ENCODE measurements at places on chromosomes 6 and 20.

DNA sequence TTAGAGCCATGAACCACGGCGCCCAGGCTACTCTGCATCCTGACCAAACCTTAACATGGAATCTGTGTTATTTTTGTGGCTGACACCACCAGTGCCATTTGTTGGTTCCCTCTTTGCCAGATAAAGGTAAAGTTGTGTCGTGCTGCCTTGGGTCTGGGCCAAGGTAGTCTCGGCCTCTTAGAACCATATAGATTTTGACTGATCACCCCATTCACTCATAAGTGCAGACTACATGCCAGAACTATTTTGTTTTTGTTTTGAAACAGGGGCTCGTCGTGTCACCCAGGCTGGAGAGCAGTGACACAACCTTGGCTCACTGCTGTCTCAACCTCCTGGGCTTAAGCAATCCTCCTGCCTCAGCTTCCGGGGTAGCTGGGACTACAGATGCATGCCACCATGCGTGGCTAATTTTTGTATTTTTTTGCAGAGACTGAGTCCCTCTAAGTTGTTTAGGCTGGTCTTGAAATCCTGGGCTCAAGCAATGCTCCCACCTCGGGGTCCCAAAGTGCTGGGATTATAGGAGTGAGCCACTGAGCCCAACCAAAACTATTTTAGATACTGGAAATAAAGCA, 19.2 kb upstream of the RIPOR3 start:
- DNase-seq: no peak

- no peak for DNase-seq
Observed at GRCh38 chr6:40359808-40360207, 227.4 kb downstream of the LRFN2 start.

- no peak for DNase-seq
Observed at GRCh38 chr6:121491576-121491975, 56.1 kb downstream of the GJA1 start.

DNA sequence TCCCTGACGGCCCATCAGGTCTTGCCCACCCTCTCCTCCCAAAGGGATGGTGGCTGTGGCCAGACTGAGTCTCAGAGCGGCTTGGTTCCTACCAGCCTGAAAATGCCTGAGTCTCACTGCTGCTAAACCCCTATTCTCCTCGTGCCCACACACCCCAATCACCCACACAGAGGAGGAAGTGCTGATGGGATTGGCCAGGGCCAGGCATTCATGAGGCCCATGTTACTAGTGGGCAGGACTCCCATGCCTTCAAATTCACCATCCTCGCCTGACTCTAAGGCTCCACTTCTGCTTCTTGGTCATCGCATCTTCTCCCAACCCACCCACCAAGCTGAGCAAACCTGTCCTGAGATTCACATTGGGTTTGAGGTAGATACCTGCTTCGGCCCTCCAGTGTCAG, 80.1 kb upstream of the CST7 start:
- DNase-seq: no peak

GRCh38 chr6:160069459-160069858, 52.2 kb upstream of the SLC22A1 start:
- DNase-seq: no peak

- DNase-seq: no peak
Observed at GRCh38 chr20:64151633-64152530, 12.4 kb upstream of the MYT1 start.

DNA sequence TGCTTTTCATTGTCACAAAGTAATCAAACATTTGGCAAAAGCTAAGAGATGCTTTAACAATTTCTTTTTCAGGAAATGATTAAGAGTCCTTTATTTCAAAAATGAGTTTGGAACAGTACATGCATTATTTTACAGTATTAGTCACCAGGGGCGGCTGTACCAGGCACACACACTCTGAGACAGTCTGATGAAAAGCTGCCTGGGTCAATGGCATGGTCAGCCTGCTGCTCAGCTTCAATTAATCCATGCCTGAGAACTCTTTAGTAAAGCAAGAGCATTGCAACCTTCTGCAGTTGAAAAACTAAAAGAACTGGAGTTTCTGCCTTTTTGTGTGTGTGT, 105.5 kb downstream of the TULP4 start:
- DNase-seq: peak; percentile 45

GRCh38 chr6:37435816-37436215, 2.8 kb downstream of the CMTR1 start:
- no peak for DNase-seq

DNA sequence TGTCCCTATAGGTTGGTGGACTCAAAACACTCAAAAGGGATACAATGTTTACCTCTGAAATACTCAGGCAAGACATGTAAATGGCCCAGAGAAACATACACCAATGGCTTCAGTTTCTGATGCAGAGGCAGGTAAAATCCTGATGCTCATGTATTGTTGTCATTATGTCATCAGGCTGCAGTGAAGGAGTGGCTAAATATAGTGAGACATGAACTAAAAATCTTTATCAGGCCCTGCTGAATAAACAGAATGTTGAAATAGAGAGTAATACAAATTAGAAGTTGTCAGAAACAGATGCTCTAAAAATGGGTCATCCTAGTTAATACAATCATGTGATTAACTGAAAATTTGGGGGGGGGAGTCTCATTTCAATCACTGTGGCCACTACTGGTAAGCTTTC, 20.4 kb downstream of the PTPRK start:
- DNase-seq: peak; percentile 11

DNA sequence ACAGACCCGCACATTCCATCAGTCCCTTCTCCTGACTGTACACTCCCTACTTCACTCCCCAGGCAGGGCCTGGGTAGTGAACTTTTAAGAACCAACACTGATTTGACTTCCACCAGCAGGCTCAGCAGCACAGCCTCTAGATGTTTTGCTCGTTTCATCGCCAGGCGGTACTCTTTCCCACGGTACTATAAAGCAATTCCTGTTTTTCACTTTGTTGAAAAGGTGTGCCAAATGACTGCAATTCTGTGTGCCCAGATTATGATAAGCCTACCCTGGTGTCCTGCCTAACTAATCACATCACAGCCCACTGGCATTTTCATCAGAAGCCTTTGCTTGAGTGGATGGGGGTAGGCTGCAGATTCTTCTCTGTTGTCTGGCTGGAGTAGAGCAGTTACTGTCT, 12.9 kb upstream of the WTAP start:
- DNase-seq: no peak

DNA sequence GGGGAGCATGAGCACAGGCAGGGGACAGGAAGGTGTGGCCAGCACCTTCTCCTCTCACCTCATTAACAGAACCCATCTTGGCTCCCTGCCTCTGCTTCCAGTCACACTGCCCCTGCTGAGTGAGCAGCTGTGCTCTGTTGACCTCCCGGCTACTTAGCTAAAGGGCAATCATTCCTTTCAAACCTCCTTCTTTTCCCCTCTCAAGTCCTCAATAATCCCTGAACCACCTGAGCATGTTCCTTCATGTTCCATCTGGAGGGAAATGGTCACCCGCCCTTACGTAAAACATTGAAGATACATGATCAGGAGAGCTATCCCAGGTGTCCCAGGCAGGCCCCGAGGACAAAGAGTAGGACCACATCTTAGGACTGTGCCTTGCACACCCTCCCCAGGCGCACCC, 21.7 kb upstream of the MRPS10 start:
- DNase-seq: no peak

DNA sequence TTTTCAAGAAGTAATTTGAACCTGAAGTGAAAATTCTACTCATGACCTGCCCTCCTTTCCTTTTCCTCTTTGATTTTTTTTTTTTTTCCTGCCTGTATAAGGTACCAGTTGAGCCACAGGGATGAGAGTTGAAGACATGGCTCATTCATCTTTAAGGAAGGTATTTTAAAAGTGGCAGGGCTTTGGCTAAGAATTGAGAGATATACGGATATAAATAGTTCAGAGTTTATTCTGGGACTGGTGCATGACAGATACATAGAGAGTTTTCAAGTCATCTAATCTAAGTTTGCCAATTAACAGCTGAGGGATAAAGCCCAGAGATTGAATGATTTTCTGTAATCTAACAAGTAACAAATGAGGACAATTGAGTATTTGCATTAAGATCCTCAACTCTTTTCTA, 69.8 kb downstream of the BTBD3 start:
- DNase-seq: no peak

DNA sequence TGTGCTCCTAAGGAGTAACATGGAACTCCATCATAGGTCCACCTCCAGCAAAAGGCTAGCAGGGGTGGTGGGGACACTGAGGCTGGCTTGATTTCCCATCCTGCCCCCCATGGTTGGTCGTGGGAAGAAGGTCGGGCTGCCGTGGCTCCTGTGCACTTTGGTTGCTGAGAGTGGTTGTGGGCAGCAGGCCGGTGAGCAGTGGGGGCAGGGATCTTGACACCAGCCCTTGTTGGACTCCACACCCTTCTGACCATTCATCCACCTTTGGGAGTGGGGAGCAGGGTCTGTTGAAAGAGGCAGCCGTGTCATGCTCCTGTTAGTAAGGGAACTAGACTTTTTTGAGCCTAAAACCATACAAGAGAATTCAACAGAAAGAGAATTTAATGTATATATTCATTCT, 175.2 kb downstream of the ARID1B start:
- DNase-seq: no peak

Measured in kidney glomerular epithelial cell (primary cell).